ENCODE measurements at places on chromosomes 7 and 10.

DNA sequence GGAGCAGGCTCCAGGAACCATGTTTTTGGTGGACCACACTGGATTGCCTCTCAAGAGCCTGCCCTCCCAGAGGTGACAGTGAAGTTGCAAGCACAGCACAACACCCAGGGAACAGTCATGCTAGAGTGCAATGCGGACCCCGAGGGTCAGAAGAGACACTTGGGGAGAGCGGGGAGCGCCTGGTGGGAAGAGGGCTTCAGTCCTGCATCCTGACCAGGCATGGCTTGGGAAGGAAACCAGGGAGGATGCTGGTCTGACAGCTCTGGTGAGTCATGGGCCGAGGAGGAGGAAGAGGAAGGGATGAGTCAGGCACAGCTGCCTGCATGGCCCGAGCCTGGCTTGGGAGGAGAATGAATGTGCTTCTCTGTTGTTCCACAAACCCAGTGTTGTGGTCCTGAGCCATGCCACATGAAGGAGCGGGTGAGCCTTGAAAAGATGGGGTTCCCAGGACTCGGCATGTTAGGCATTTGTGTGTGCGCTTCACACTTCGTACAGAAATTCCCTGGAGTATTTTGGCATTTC lies 29.5 kb upstream of the ANKRD2 start:
- peak; percentile 20 for DNase-seq

- peak; percentile 63 for DNase-seq
These were observed 15.6 kb downstream of the ADAM8 start for GRCh38 chr10:133260895-133261725.

GRCh38 chr10:12902851-12903358 lies 98.6 kb downstream of the CCDC3 start:
- DNase-seq, result no peak

- no peak for DNase-seq
These were observed 138.8 kb upstream of the FAM20C start for GRCh38 chr7:53531-53930.

- no peak for DNase-seq
These were observed 1.7 kb downstream of the CCDC3 start for GRCh38 chr10:12999849-13000248.

DNA sequence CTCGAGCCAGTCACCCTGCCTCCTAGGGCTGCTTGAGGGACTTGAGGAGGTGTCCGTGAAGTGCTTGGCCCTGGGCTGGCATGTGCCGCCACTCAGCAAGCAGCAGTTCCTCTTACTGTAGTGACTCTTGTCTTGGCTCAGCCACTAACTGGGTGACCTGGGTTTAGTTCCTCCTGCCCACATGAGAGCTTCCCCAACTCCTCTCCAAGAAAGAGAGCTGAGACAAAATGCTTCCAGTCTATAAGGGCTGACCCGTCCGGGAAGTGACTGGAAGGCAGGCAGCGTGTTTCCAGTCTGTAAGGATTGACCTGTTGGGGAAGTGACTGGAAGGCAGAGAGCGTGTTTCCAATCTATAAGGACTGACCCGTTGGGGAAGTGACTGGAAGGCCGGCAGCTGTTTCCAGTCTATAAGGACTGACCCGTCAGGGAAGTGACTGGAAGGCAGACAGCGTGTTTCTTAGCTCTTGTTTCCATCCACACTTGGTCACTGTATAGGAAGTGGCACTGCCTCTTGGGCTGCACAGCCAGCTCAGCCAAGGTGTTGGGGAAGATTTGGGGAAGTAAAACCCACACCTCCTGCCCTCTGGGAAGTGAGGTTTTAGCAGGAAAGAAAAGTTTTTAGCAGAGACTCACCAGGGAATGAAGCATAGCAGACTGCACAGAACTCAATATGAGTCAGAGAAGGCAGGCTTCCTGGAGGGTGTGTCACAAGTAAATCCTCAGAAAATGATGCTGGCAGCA lies 53.3 kb upstream of the PPIF start:
- no peak for DNase-seq

GRCh38 chr7:104956753-104957450 lies 57.1 kb upstream of the KMT2E start:
- peak; percentile 72 for DNase-seq

GRCh38 chr7:105102557-105103352 lies 88.8 kb downstream of the KMT2E start:
- no peak for DNase-seq

- DNase-seq, result no peak
These were observed 177.9 kb downstream of the RNF133 start for GRCh38 chr7:122520971-122521555.

DNA sequence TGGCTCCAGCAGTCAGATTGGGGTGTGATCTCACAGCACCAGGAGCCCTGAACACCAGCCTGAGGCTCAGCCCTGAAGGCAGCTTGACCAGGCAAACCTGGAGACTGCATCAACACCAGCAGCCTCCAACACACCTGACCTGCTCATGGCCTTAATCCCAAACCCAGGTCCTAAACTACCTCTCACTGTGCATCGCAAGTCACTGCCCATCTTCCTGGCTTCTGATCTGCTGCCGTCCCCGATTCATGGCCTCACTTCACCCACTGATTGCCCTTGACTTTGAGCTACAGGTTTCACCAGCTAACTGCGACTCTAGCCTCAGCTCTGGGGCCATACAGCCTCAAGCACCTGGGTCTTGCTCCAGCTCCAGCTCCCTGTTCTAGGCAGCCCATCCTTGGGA lies 49.1 kb downstream of the PARP12 start:
- DNase-seq, result no peak

DNA sequence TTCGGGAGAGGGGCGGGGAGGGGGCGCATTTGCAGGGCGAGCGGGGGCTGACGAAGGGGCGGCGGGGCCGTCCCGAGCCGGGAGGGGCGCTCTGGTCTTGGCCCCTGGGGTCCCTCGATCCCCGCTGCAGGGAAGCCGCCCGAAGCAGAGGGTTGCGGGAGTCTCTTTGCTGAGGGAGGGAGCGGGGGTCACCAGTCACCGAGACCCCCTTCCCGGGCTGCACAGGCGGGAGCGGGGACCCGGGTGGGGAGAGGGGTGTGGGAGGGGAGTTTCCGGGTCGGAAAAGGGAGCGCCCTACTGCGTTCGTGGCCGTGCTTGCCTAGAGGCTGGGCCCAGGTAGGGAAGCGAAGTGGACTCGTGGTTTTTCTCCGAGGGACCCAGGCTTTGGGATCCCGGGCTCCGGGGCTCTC lies 422 bp downstream of the AP1S1 start:
- no peak for DNase-seq

- no peak for DNase-seq
These were observed 26.0 kb upstream of the GPR146 start for GRCh38 chr7:1018334-1018695.

- no peak for DNase-seq
These were observed 7.8 kb downstream of the ZNF680 start for GRCh38 chr7:64555046-64555445.

- DNase-seq, result no peak
These were observed 79.5 kb downstream of the AOAH start for GRCh38 chr7:36644625-36645422.

DNA sequence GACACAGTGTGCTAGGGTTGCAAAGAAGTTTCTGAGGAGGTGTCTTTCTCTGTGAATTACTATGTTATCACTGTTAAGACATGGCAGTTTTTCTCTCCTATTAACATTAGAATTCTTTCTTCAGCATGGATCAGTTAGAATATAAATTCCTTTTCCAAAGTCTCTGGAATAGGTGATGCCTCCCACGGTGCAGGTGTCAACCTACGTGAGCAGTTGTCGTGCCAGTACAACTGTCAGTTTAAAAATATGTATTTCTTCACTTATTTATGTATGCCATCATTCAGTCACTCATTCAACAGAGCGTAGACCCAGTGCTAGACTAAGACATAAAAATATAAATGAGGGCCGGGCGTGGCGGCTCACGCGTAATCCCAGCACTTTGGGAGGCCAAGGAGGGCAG lies 83.5 kb downstream of the TACC2 start:
- no peak for DNase-seq

DNA sequence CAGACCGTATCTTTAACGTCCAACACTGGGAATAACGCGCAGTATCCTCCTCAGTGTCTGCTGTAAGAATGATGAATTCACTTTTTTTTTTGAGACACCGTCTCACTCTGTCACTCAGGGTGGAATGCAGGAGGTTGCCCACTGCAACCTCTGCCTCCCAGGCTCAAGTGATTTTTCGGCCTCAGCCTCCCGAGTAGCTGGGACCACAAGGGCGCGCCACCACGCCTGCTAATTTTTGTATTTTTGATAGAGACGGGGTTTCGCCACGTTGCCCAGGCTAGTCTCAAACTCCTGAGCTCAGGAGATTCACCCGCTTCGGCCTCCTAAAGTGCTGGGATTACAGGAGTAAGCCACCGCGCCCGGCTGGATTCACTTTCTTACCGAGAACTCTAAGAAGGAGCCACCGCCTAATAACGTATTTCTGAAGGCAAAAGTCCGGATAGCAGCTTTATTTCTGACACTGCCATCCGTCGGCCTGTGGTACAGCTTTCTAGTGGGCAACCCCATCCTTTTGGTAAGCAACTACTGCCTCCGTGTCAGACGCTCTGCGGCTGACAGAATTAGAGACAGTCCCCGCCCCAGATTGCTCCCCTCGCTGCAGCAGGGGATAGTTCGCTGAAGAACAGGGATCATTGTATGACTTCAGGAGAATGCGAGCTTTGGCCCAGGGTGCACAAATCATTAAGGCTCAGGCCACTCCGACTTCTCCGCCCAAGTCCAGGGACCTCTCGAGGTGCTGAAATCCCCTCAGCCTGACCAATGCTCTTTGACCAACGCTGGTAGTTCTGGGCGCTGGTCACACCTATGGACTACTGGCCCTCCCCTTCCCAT lies 662 bp downstream of the POLR3A start:
- DNase-seq, result no peak

DNA sequence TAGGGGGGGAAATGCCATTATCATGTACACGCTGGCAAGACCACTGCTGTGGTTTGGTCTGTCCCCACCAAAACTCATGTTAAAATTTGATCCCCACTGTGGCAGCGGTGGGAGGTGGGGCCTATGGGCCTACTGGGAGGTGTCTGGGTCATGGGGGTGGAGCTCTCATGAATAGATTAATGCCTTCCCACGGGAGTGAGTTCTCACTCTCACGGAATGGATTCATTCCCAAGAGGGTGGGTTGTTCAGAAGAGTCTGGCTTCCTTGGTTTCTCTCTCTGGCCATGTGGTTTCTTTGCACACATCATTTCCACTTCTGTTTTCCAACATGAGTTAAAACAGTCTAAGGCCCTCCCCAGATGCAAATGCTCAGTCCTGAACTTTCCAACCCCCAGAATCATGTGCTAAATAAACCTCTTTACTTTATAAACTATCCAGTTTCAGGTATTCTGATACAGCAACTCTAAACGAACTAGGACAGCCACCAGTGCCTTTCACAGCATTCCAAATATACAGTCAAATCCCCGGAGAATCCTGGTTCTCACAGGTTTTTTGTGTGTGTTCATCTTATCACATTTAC lies 44.3 kb downstream of the SMURF1 start:
- no peak for DNase-seq

DNA sequence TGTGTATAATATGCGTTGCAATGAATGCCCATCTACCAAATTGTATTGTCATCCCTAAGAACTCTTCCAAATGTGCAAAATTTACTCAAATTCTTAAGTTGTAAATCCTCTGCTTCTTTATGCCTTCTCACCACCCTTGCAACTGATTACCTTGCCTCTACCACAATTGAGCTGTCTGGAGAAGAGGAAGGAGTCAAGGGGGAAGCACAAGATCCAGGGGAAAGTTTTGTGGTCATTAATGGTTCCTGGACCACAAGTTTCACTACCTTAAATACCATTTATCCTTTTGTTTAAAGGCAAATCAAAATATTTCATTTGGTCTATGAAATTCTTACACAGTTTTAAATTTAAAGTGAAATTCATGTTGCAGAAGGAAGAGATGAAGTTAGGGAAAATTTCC lies 16.7 kb downstream of the CRPPA start:
- no peak for DNase-seq

GRCh38 chr7:66140924-66141323 lies 26.3 kb downstream of the CRCP start:
- DNase-seq, result no peak

DNA sequence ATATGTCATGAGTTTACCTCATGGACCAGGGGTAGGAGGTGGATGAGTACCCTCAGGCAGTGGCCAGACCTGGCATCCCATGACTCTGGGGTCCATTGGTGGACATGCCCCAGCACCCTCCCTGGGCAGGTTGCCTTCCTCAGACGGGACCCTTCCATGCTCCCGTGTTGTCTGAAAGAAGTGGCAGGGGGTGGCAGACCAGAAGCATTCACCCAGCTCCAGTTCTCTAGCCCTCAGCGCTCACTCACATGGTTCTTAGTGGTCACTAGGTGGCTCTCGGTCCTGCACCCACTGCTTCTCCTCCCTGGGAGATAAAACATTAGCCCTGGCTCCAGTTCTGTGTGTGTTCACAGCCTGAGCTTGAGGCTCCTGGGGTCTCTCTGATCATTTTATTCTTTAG lies 6.0 kb downstream of the RBP3 start:
- no peak for DNase-seq

GRCh38 chr7:1158203-1159126 lies 1.5 kb downstream of the ZFAND2A start:
- DNase-seq, result no peak

GRCh38 chr10:34061841-34062240 lies 727.4 kb upstream of the NRP1 start:
- DNase-seq, result no peak

DNA sequence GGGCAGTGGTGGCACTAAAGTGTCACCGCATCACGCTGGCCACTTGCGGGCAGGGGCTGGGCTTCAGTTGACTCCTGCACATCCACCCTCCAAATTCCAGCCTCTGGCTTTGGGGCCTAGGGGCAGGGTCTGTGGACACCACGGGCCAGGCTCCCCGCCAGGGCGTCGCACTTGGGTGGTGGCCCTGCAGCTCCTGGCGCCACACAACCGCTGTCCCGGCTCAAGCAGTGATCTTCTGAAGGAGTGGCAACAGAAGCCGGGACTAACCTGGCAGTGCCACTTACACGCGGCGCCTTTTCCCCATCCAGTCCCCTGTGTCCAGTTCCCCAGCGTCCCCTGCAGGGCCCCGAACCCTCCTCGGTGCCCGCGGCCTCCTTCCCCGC lies 134.3 kb upstream of the ZNF92 start:
- no peak for DNase-seq

DNA sequence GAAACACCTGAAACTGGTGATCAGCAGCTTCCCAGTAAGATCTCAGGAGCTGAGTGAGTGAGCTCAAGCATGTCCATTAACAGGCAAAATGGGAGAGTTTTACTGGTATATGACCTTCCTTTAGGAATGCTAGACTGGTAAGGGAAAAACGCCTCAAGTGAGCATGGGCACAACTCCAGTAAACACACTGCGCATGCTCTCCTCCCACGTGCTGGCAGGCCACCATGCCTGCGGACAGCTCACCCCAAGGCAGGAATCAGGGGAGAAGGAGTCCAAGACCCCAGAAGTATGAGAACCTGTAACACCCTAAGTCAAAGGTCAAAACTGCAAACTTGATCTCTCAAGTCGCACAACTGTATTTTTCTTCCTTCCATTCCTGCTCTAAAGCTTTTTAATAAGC lies 128.3 kb downstream of the CD36 start:
- no peak for DNase-seq

GRCh38 chr7:112989531-112989930 lies 97.1 kb downstream of the GPR85 start:
- DNase-seq, result no peak

- DNase-seq, result no peak
These were observed 110.2 kb downstream of the SRI start for GRCh38 chr7:88109612-88110011.
